ENCODE measurements at places on chromosomes 3 and 15.

DNA sequence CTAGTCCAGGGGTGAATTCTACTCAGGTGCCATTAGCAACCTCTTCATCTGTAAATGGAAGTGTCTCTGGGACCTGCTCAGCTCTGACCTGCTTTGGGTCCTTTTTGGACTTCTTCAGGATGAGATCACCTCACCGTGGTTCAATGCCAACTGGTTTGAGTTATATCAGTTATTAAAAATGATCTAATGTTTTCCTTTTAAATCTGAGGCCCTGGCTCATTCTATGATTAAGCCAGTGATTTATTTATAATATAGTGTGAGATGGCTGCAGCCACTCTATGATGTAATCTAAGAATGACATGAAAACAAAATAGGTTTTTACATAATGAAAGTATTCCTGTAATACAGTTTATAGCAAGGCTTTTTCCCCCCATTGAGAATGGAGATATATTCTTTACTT lies 79.4 kb downstream of the LPP start:
- no peak for DNase-seq

DNA sequence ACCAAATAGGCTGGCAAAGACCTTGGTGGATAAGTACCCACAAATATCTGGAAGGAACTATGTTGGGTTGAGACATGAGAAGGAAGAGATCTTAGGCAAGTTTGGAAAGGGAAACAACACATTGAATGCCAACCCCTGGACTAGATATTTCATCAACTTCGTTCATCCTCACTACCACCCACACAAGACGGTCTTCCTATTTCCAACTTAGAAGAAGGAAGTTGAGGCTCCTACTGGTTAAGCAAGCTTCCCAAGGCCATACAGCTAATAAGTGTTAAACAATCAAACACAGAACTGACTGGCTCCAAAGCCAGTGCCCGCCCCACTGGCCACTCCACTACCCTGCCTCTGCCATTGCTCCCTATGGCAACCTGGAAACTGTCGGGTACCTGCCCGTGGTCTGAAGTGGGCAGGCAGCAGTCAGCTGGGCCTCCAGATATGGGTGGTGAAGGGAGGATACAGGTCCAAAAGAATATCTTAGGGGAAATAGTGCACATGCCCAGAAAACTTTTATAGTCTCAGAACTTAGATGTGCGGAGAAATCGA lies 94.9 kb downstream of the LIPC start:
- no peak for DNase-seq

DNA sequence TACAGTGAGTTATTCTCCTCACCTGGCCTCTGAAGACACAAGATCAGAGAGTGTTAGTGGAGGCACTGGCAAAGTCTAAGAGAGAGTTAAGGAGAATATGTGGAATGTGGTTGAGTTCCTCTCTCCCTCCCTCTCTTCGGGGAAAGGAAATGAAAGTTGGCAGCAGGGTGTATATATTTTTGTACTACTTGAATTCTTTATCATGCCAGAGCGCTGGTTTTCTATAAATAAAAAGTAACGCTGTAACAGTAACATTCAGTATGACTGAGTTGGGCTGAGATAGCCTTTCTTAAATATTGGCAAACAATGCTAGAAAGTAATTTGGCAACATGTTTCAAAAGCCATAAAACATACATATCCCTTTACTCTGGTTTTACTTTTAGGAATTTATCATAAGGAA lies 77.5 kb upstream of the TNFAIP8L3 start:
- DNase-seq = no peak

DNA sequence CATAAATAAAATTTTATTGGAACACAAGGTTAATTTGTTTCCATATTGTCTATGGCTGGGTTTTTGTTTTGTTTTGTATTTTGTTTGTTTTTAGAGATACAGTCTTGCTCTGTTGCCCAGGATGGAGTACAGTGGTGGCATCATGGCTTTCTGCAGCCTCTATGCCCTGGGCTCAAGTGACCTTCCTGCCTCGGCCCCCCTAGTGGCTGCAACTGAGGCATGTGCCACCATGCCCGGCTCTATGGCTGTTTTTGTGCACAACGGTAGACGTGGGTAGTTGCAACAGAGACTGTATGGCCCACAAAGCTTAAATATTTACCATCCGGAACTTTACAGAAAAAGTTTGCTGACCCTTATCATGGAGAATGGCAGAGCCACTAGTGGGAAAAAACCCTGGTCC lies 46.8 kb upstream of the C3orf70 start:
- DNase-seq = no peak

GRCh38 chr15:71278989-71279756 lies 163.9 kb downstream of the THSD4 start:
- DNase-seq = no peak

DNA sequence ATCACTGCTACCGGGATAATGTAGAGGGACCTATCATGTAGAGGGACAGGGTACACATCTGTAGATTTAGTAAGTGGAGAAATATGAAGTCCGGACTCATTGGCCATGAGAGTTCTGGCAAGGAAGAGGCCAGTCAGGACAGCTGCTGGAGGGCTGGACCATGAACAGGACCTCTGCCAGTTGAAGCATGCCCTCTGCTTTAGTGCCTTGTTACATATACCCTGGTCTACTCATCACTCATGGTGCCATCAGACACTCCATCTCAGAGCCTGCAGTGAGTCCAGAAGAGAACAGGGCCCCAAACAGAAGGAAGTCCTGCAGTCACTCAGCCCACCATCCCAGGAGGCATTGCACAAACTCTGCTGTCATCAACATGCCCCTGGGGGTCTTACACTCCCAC lies 54.7 kb upstream of the CA12 start:
- no peak for DNase-seq

Measured in erythroblast (primary cell).